NCI-H510A (cell line): ENCODE measurements at places on chromosomes 12 and 14.

GRCh38 chr12:122981036-122981471 is 573 bp downstream of the ARL6IP4 start:
- no peak for DNase-seq

DNA sequence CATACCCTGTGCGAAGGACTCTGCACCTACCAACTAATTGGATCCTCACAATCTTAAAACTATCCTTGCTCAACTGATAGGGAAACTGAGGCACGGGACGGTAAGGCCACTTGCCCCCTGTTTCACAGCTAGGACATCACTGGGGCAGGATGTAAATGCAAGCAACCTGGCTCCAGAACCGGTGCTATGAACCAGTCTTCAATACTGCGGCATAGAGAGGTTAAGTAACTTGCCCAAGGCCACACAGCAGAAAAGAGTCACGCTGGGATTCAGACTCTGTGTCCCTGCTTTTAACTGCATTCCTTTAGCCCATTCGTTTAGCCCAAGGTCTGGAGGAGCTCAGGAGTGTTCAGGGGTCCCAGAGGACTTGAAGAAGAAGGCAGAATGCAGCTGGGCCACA is 76.1 kb downstream of the NCOR2 start:
- DNase-seq = no peak

GRCh38 chr12:108063192-108063591 is 65.9 kb upstream of the WSCD2 start:
- DNase-seq = no peak

- peak; percentile 86 for DNase-seq
Measured at GRCh38 chr14:37172024-37172869, at the start of gene SLC25A21. Gene SLC25A21, minus strand, starts transcription at chr14:37172606.

- DNase-seq = no peak
Measured at GRCh38 chr12:98238515-98239130, 276.8 kb upstream of the TMPO start.

DNA sequence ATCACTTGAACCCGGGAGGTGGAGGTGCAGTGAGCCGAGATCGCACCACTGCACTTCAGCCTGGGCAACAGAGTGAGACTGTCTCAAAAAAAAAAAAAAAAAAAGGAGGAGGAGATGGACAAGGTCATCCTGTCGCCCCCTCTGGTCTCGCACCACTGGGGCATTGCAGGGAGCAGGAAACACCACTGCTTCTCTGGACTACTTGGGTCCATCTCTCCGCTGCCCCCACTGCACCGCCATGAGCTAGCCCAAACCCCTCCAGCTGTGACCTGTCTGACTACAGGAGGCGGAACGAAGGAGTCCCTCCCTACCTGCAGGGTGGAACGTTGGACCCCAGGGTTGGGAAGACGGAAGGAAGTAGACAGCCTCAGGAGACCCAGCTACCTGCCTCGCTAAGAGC is 18.2 kb upstream of the FAM222A start:
- no peak for DNase-seq

- DNase-seq = no peak
Measured at GRCh38 chr12:52527121-52527800, 7.1 kb upstream of the KRT5 start.

DNA sequence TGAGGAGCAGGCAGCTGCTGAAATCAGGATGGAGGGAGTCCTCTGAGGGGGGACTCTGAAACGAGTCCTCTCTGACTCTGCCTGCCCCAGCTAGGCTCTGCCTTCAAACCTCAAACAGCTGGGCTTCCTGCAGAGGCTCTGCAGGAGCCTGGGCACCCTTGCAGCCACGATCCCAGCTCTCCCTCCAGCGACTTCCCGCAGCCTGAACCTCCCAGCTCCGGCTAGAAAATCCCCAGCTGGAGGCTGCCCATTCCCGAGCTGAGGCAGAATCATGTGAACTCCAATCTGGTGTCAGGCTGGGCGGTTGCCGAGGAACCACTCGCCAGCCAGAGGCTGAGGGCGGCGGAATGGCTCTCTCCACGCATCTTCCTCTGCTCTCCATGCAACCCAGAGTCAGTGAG is at the start of gene GPR68:
Gene GPR68 (minus strand): TSS at position 204 of the 401 bp plus-strand sequence. CDS start 9,654 bp downstream, outside the sequence.
- DNase-seq = peak; percentile 35

GRCh38 chr12:105107494-105108371 is at the start of gene WASHC4:
Gene WASHC4, plus strand, starts transcription at chr12:105107731. Its CDS starts 70 bp downstream, at chr12:105107801.
- peak; percentile 85 for DNase-seq

DNA sequence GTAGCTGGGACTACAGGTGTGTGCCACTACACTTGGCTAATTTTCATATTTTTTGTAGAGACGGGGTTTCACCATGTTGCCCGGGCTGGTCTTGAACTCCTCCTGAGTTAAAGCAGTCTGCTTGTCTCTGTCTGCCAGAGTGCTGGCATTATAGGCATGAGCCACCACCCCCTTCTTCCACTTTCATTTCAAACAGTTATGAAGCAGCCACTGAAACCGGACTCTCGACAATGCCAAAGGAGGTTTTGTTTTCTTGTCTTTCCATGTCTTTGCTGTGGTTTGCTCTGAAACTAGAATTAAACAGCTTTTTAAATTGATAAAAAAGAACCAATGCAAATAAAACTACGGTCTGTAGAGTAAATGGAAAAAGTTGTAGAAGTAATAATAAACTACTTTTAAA is 30.4 kb downstream of the RAP1B start:
- no peak for DNase-seq

DNA sequence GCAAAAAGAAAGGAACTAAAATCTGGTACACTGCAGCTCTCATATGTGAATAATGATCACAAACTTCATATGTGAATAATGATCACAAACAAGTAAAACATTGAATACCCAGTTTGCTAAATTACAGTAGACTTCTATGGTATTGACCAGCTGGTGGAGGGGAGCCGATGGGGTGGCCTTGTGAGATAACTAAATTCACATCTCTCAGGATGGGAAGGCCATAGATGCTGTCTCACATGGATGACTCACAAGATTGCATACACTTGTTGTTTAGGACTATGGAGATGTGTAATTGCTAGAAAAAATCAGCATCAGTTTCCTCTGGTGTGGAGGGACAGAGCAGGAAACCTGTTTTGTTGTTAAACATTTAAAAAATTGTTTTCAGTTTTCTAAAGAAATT is 49.2 kb downstream of the ACACB start:
- DNase-seq = no peak

GRCh38 chr12:49703647-49704137 is 3.5 kb downstream of the FMNL3 start:
- DNase-seq = no peak

- no peak for DNase-seq
Measured at GRCh38 chr12:15996948-15997347, 85.8 kb downstream of the DERA start.

DNA sequence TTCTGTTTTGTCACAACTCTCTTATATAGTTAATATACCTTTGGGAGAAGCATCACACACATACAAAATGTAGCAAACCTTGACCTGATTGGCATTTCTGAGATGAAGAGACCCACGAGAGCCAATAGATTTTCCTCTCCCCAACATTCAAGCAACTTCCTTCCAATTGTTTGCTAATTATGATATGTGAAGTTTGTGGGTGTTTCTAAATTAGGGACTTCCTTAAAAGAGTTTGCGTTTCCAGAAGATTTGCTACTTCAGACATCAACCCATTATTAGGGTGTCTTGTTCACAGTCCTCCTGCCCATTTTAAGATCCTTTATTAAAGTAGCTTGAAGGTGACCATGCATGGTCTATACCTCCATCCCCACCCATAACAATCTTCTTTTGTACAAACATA is 9.4 kb downstream of the AICDA start:
- no peak for DNase-seq

- no peak for DNase-seq
Measured at GRCh38 chr12:69101505-69101904, 137.9 kb upstream of the CPSF6 start.

DNA sequence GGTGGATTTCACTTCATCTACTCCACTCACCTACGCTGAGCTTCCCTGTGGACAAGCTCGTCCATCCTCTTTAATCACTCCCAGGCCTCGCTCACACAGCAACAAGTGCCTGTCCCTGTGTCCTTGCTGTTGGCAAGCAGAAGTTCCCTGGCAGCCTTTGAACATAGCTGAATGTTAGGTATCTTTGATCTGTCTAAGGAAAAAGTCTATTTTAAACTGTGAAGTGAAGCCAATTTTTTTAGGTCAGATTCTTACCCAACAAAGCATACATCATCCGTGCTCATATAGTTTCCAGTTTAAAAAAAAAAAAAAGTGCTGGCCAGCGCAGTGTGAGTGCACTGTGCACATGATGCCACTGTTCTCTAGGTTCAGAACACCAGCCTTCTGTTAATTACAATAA is 36.3 kb downstream of the PPP2R5C start:
- no peak for DNase-seq

DNA sequence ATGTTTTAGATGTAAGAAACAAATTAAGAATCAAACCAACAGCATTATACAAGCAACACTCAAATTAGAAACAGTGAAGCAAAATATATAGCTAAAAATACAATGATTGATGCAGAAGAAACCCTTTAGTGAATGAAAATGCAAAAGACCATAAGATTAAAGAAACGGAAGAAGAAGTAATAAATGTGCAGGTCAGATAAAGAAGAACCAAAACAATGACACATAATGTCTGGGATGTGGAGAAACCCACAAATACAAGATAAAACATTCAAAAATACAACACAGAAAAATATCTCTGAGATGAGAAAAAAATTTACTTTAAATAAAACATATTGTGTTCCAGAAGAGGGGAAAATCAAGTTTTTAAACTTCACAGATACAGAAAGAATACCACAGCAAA is 73.4 kb upstream of the AVPR1A start:
- no peak for DNase-seq
